Kidney (tissue), 22 donors: ENCODE measurements at places on chromosomes 4 and X.

GRCh38 chr4:61886131-61886530 is 686.0 kb downstream of the ADGRL3 start:
- H3K4me1 ChIP-seq, result no peaks in the 10 kb centered on the region
- no peak for DNase-seq
- H3K27ac ChIP-seq, result no peak overlapping the region
- no peak overlapping the region for H3K4me3 ChIP-seq

DNA sequence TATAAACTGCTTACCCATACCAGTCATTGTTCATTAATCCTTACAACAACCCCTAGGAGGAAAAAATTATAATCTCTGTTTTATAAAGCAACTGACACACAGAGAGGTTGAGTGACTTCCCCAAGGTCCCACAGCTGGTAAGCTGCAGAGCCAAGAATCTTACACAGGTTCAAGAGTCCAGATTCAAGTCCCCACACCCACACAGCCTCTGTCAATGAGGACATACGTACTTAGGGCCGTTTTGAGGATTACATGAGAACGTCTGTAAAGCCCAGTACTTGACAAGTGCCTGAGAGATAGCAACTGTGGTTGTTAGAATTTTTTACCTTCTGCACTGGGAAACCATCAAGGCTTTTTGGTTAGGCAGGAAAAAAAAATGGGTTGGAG is 556 bp upstream of the SLC25A43 start:
- H3K4me1 ChIP-seq, result no peaks in the 10 kb centered on the region
- no peaks in the 10 kb centered on the region for H3K27me3 ChIP-seq
- H3K27ac ChIP-seq, result peak overlapping the region; percentile 60
- H3K4me3 ChIP-seq, result peak overlapping the region; percentile 50
- DNase-seq, result no peak
- no peaks in the 10 kb centered on the region for H3K36me3 ChIP-seq

- no peaks in the 10 kb centered on the region for H3K4me1 ChIP-seq
- H3K27ac ChIP-seq, result no peak overlapping the region
- H3K36me3 ChIP-seq, result no peaks in the 10 kb centered on the region
- DNase-seq, result no peak
- H3K27me3 ChIP-seq, result no peaks in the 10 kb centered on the region
- no peak overlapping the region for H3K4me3 ChIP-seq
Observed at GRCh38 chrX:110338935-110339334, 19.7 kb upstream of the RTL9 start.

DNA sequence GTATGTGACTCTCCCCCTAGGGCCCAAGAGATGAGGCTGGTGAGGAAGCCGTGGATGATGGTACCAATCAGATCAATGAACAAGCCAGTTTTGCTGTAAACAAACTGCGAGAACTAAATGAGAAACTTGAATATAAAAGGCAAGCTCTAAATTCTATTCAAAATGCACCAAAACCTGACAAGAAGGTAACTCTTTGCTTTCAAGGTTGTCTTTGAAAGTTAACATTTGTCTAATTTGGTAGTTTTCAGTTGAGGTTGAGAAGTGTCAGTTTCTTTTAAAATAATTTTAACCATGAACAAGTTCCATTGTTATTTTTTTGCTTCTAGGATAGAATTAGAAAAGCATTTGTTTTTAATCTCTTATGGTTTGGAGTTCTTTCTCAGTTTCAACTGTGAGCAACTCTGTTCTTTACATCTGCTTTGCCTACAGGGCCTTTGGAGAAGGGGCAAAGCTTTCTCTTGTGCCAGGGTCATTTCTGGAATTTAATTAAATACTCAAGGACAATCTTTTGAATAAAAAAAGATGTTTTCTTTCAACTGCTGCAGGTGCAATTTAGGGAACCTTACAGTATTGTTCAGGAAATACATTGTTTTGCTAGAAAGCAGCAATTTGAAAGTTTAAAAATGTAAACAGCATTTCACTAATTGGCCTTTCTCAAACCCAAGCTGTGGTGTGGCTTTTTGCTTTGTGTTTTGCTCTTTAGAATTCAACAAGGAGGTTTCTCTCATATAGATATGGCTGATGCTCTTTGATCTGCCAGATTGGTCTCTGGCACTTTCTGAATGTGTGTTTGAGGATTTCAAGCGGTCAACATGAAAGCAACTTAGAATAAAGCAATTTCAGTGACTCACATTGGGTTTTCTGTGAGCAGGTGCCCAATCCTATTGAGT is 62.9 kb downstream of the LRP2BP start:
- DNase-seq, result no peak
- H3K4me3 ChIP-seq, result no peak overlapping the region
- no peak overlapping the region for H3K27ac ChIP-seq
- H3K36me3 ChIP-seq, result no peaks in the 10 kb centered on the region

DNA sequence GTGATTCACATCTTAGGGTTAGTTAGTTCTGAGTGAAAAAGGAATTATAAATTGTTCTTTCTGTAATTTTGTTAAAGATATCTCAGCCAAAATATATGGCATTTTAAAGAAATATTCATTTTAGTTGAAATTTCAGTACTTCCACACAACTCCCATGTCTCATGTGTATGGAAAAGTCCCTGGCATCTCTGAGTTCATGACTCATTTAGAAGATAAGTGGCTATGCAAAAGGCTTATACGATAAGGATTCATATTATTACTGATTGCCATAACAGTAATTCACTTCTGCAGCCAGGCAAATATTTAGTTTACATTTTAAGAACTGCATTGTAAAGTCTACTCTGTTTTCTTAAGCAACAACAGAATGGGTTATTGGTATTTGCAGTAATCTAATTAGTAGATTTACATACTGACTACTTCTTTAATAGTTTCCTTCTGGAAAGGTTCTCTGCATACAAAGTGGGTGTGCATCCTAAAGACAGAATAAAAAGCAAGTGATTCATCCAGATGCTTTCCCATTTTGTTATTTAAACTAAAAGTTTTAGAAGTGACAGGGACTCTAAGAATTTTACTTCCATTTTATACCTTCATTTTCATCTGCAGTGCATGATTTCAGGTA is 682.4 kb upstream of the PABPC4L start:
- no peaks in the 10 kb centered on the region for H3K27me3 ChIP-seq
- H3K4me1 ChIP-seq, result no peaks in the 10 kb centered on the region
